Activated naive CD4-positive, alpha-beta T cell treated with Interleukin-2 at 50 U/mL for 16 hours (primary cell): ENCODE measurements at places on chromosomes 13 and 19.

GRCh38 chr13:52599848-52600603 lies 42.2 kb upstream of the HNRNPA1L2 start:
- DNase-seq: no peak

DNA sequence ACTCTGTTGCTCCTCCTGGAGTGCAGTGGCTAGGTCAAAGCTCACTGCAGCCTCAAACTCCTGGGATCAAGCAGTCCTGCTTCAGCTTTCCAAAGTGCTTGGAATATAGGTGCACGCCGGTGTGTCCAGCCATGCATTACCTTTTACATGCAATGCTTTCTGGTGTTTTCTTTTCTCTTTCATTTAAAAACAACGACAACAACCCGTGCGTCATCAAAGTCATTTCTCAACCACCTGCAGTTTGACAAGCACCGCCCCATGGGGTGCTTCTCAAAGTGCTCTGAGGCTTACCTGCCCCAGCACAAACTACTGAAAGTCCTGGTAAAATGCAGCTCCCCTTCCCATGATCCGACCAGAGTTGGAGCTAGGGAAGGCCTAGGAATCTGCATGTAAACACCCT lies 7.1 kb downstream of the QTRT1 start:
- no peak for DNase-seq

GRCh38 chr19:57068921-57069697 lies 50.7 kb upstream of the USP29 start:
- no peak for DNase-seq

DNA sequence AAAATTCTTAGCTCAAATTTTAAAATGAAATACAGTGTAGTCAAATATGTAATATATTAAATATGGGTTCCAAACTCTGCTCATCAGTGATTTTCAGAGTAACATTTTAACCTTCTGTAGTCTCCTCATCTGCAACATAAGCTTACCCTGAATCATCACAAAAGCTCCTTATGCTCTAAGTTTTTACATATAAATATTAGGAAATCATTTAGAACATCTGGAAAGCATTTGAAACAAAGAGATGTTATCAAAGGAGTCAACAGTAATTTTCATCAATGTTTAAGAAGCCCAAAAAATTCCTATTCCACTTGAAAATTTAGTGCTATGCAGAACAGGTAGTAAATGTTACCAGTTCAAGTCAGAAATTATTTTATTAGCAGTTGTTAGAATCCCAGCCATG lies 224.7 kb downstream of the DCT start:
- DNase-seq: no peak

- DNase-seq: no peak
Measured at GRCh38 chr19:55229789-55230182, 1.2 kb upstream of the TMEM86B start.

DNA sequence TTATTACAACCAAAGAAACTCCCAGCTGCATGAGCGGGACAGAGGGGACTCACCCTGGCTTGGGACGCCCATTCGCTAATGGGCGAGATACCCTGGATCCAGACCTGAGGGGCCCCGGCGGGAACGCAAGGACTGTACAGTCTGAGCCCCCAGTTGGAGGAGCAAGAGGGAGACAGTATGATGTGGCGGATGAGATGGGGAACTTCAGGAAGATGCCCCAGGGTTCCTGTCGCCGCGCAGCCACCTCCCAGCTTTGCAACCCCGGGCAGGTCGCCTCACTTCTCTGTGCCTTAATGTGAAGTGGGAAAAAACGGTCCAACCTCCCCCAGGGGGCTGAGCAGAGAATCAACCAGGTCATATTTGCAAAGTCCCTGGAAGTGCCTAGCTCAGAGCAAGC lies 2.5 kb downstream of the NPAS1 start:
- DNase-seq: no peak

GRCh38 chr13:46176756-46177155 lies 5.2 kb downstream of the LCP1 start:
- no peak for DNase-seq
